Cardiac septum (tissue), 1 donor: ENCODE measurements at places on chromosomes 7 and 10. TPM values are rescaled to one million over a fixed set of nuclear protein-coding genes. Genes with fewer than 3 reads are reported as not detected.

GRCh38 chr7:75885036-75885435 is 6.2 kb downstream of the RHBDD2 start:
- DNase-seq, result no peak

- DNase-seq, result peak; percentile 82
Observed at GRCh38 chr7:43260980-43261878, 148.8 kb downstream of the HECW1 start.

DNA sequence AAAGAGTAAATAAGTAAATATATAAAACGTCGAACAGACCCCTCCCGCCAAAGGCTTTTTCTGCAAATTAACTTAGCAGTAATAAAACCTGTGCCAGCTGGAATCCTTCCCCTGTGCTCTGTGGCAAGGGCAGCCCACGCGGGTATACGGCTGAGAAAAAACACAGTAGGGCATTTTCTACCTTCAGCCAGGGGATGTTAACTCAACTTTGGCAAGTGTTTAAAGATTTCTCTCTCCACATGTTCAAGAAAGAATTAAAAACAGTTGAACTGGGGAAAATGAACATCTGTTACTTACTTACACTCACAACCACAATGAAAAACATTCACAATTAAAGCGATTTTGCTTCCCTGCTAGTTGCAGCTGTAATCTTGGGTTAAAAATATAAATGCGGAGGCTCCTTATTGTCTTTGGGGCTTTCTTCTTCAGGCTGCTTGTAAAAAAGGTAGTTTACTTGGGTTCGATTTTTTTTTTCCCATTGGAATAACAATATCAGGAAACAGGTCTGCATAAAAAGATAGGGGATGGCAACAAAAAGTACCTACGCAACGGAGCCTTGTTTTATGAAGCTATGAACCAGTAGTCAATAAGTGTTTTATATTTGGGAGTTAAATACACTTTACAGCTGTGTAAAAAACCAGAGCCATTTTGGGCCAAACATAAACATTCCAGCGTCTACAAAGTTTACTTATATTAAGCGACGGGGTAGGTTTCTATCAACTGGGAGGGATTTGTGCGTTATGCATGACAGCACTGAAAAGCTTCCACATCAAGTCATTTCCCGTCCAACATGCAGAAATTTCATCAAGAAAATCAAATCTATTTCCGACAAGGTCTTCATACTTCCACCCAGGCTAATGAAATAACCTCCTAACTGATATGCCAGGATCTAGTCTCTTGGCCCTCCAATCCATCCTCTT is 132.7 kb downstream of the TAX1BP1 start:
- DNase-seq, result no peak

GRCh38 chr7:132817949-132818348 is 241.7 kb upstream of the PLXNA4 start:
- DNase-seq, result no peak

- no peak for DNase-seq
Observed at GRCh38 chr7:54802841-54803240, 43.8 kb upstream of the SEC61G start.

- DNase-seq, result no peak
Observed at GRCh38 chr7:95245828-95246500, 78.4 kb downstream of the PON1 start.

- DNase-seq, result no peak
Observed at GRCh38 chr7:45450571-45451204, 123.5 kb upstream of the ADCY1 start.

- DNase-seq, result no peak
Observed at GRCh38 chr10:126491476-126491875, 103.2 kb upstream of the ADAM12 start.

DNA sequence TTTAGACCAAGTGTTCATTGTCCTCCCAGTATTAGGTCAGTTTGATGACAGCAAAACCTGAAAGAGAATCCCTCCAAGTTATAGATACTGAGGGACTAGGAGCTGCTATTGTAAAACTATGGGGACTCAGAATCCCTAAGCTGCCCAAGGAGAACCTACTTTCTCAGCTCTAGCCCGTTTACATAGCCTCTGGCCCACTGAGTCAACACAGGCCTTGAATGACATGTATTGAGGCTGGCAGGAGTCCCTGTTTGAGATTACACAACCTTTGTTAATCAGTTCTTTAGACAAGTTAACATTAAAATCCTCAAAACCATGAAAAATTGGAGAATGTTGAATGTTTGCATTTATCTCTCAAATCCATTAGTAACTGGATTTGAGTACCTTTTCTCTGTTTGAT is 1079.0 kb downstream of the KCNMA1 start:
- no peak for DNase-seq

DNA sequence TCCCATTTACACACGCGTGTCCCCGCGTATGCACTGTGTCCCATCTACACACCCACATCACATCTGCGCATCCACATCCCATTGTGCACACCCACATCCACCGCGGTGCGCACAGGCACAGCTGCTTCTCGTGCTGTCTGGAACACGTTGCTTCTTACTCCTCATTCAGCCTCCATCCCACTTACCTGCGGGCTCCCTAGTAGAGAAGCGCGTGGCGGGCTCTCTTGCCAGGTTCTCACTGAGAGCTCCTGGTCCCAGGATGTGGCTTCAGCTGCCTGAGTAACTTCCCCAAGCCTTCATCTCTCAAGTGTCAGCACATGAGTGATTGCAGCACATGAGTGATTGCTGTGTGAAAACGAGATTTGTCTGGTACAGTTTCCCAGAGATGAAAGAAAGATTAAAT is 117.8 kb downstream of the TRRAP start:
- peak; percentile 66 for DNase-seq

GRCh38 chr7:31096877-31097258 is 44.8 kb downstream of the ADCYAP1R1 start:
- DNase-seq, result peak; percentile 64

DNA sequence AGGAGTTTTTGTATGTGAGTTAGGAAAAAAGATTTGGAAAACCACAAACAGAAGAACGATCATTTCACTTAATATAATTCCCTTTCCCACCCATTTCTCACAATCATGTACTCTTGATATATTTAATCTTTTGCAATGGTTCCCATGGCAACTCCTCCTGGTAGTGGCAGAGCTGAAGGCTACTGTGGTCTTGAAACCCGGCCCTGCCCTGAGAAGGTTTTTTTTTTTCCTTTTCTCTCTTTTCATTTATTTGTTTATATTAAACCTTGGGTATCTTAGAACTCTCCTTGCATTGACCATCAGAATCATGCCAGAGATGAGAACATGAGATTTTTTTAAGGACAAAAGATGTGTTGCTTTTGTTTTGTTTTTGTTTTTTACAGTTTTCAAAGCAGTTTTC is 566.1 kb upstream of the NRP1 start:
- no peak for DNase-seq

DNA sequence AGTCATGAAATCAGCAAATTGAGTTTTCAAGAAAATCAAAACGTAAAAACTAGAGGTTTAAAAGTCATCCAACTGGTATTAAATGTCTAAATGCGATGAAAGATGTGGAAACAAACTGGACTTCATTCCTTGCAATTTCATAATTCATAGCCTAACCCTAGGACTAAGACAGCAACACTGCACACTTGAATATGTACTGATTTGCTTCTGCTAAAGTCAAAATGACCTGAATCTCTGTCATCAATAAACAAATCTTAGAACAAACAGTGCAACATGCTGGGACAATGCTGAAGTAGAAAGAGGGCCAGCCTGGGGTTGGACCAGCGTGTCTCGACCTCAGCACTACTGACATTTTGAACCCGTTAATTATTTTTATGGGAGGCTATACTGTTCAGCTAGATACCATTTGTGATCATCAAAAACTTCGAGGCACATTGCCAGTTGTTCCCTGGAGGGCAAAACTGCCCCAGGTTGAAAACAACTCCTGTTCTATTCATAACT is 47.1 kb downstream of the MYOF start:
- DNase-seq, result no peak

DNA sequence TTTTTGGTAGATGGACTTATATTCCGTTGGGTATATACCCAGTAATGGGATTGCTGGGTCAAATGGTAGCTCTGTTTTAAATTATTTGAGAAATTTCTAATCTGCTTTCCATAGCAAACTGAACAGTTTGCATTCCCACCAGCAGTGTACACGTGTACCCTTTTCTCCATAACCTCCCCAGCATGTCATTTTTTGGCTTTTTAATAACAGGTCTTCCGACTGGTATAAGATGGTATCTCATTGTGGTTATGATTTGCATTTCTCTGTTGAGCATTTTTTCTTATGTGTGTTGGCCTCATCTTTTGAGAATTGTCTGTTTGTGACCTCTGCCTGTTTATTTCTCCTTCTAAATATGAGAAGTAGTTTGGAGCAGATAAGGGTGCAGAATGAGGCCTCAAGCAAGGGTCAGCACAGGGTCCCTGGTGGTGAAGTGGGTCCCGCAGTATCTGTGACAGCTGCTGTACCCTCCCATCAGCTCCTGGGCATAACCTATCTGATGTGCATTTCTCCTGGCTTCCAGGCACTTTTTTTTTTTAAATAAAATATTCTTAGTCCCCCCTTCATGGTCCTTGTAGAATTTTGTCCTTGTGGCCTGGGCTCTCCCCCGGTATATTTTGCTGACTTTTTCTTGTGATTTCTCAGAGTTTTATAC is 73.5 kb downstream of the PROSER2 start:
- DNase-seq, result no peak

DNA sequence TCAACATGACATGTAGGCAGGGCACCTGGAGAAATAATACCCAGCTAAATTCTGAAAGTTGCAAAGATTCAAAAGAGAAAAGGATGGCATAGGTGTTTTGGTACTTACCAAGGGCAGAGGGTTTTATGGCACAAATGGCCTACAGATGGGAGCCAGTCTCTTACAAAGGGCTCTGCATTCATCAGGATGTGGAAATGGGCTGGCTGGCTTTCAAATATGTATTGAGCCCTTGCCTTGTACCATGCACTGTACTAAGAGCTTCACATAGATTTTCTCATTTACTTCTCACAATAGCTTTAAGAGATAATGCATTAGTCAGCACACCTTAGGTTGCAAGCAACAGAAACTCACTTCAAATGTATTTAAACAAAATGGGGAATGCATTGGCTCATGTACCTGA is 327.1 kb downstream of the BICC1 start:
- no peak for DNase-seq

DNA sequence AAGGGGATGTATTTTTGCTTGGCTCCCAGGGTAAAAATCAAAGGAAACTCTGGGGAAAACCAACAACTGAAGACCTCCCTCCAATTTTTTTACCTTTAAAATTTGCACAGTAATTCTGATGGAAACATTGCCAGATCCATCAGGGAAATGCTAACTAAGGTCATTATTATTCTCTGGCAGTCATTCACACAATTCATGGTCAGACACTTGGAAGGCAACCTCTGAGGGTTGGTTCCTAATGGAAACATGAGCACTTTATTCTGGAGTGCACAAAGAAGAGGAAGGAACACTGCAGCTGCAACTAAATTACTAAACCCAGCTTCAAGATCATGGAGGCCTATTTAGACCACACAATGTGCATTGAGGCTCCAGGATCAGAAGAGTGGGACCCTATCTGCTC is 34.2 kb downstream of the SRI start:
- no peak for DNase-seq

DNA sequence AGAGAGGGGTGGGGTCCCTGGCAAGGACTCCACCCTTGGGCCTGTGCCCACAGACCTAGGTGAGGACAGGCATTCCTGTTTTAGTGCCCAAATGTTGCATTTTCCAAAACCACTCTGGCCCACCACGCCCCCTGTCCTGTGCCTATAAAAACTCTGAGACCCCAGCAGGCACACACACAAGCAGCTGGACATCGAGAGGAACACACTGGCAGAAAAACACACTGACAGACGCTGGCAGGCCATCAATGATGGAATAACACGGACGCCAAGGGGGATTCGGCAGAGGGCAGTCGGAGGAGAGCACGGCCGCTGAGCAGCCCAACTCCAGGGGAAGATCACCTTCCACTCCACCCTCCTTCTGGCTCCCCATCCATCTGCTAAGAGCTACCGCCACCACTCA is 386.9 kb upstream of the AUTS2 start:
- no peak for DNase-seq

DNA sequence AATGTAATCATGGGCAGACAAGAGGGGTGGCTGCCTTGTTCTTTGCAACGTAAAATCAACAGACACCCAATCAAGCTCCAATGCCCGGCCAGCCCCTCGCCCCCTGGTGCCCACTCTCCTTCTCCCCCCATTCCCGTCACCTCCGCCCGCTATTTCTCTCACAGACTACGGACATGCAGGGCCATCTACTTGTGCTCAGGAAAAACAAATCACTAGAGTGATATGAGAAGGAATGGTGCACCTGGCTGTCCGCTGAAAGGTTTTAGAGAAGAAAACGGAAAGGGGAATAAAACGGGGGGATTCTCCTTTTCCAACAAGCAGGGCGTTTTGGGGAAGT is 396 bp downstream of the GRM8 start:
- DNase-seq, result no peak

DNA sequence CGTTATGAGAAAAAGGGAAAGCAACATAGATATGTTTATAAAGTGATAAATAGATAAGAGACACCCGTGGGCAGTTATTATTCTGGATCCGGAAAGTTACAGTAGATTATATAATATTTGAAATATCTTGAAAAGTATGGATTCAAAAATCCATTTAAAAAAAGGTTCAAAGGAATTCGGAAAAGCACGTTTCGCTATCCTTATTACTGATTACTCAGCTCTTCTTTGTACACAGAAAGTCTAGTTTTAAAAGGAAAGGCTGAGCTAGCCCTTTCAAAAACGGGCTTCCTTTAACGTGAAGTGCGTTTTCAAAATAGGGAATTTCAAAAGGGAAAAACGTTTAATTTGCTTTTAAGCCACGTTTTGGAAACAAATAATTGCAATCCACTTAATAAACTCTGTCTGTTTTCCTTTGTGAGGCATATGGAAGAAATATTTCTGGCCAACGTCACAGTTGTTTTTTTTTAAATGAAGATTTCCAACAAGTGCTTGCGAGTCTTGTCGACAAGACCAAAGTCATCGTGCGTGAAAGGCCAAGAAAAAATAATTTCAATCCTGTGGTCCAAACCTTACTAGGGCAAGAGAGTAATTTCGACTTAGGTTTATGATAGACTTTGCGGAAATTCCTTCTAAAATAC is 2.2 kb upstream of the SKIDA1 start:
- DNase-seq, result no peak

DNA sequence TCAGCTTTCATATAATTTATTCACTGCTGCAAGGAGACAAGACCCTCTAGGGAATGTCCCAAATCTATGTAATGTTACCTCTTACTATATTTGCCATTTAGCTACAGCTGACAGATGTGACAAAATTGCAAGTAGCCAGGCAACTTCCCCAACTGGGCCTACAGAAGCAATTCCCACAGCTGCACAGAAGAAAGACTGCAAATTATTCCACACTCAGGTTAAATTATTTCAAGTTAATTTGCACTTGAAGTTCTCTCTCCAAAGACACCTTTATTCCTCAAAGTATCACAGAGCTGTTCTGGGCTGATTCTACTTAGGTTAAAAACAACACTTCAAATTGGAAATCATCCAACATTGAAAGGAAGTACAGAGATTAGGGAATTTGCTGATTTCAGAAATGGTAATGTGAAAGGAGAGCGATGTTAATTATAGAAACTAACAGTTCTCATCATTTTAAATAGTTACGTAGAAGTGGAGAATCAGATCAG is 133.6 kb downstream of the THSD7A start:
- no peak for DNase-seq

Gene CYP2W1
- not detected for total RNA-seq

Gene PODXL
- total RNA-seq, result 76.2 TPM

Gene FOXP2
- 1.9 TPM for total RNA-seq

Gene SRGN
- 52.1 TPM for total RNA-seq

Gene AKR1C3
- 15.2 TPM for total RNA-seq

Gene JAKMIP3
- 1.5 TPM for total RNA-seq

Gene ITGA8
- total RNA-seq, result 2.5 TPM

Gene ACTL6B
- total RNA-seq, result not detected

Gene OR13A1
- not detected for total RNA-seq

Gene SPDYE16
- total RNA-seq, result not detected

Gene CNTNAP2
- 0.22 TPM for total RNA-seq

Gene GPR141
- 0.40 TPM for total RNA-seq
